ENCODE measurements at places on chromosomes 13 and 19. TPM values are rescaled to one million over a fixed set of nuclear protein-coding genes. Genes with fewer than 3 reads are reported as not detected.
A peak's percentile ranks its signal among the peaks of the same experiment; 100 is the strongest.

NLRP5 gene
- not detected for total RNA-seq

CDX2 gene
- not detected for total RNA-seq

VSTM1 gene
- total RNA-seq, result 0.48 TPM

TTYH1 gene
- total RNA-seq, result 43.1 TPM

LRP3 gene
- total RNA-seq, result 34.4 TPM

C19orf67 gene
- total RNA-seq, result 0.39 TPM

- peaks cover 4% of the 10 kb centered on the region for H3K4me1 ChIP-seq
- H3K36me3 ChIP-seq, result no peaks in the 10 kb centered on the region
- H3K4me3 ChIP-seq, result 0 out of 3 replicates have a peak overlapping the region, but pooled peaks have one; percentile 27
- no peak for DNase-seq
- peak overlapping the region; percentile 32 for H3K27ac ChIP-seq
These were observed 12.8 kb upstream of the CERS4 start for GRCh38 chr19:8196271-8196927.

DNA sequence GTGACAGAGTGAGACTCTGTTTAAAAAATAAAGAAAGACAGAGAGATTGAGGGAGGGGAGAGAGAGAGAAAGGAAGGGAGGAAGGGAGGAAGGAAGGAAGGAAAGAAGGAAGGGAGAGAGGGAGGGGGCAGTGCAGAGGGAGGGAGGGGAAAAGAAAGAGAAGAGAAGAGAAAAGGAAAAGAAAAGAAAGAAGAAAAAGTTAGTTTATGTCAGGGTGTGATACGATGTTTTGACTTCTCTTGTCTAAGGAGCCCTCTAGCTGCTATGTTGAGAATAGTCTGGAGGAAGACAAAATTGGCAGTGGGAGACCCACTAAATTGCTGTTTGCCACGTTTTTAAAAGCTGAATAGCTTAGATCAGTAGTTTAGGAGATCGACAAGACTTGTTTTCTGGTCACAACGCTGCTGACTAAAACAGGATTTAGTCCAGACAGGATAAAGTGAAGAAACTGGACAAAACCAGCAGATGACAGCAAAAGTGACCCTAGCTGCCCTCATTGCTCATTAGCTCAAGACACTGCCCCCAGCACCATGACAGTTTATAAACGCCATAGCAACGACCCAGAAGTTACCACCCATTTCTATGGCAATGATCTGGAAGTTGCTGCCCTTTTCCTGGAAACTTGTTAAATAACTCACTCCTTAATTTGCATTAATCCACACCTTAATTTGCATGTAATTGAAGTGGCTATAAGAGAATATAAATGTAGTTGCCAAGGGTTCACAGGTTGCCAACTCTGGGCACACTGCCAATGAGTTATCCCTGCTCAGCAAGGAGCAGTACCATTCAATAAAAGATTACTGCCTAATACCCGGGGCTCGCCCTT is 11.1 kb downstream of the TEX101 start:
- H3K4me1 ChIP-seq, result no peaks in the 10 kb centered on the region
- no peak overlapping the region for H3K27ac ChIP-seq
- no peaks in the 10 kb centered on the region for H3K27me3 ChIP-seq
- no peak overlapping the region for H3K4me3 ChIP-seq
- no peak for DNase-seq

GRCh38 chr19:10205636-10206035 is 10.9 kb upstream of the DNMT1 start:
- H3K27ac ChIP-seq, result no peak overlapping the region
- no peak for DNase-seq
- no peaks in the 10 kb centered on the region for H3K36me3 ChIP-seq
- H3K27me3 ChIP-seq, result no peaks in the 10 kb centered on the region
- H3K4me1 ChIP-seq, result 0 out of 2 replicates have a peak, but pooled peaks cover 2% of the 10 kb centered on the region
- no peak overlapping the region for H3K4me3 ChIP-seq

- H3K36me3 ChIP-seq, result no peaks in the 10 kb centered on the region
- no peak overlapping the region for H3K27ac ChIP-seq
- H3K27me3 ChIP-seq, result no peaks in the 10 kb centered on the region
These were observed 63.0 kb upstream of the FLT1 start for GRCh38 chr13:28557725-28558520.

- peak; percentile 79 for DNase-seq
- H3K27ac ChIP-seq, result no peak overlapping the region
- H3K4me1 ChIP-seq, result no peaks in the 10 kb centered on the region
- no peaks in the 10 kb centered on the region for H3K27me3 ChIP-seq
These were observed 1.4 kb downstream of the FZR1 start for GRCh38 chr19:3507371-3508120.

GRCh38 chr13:80251403-80251802 is 89.5 kb downstream of the SPRY2 start:
- no peak overlapping the region for H3K27ac ChIP-seq
- no peak overlapping the region for H3K4me3 ChIP-seq
- no peaks in the 10 kb centered on the region for H3K27me3 ChIP-seq
- H3K36me3 ChIP-seq, result no peaks in the 10 kb centered on the region
- no peak for DNase-seq
- H3K4me1 ChIP-seq, result no peaks in the 10 kb centered on the region

- no peak for DNase-seq
- peaks cover 2% of the 10 kb centered on the region for H3K4me1 ChIP-seq
- H3K36me3 ChIP-seq, result no peaks in the 10 kb centered on the region
- no peak overlapping the region for H3K4me3 ChIP-seq
- H3K27me3 ChIP-seq, result no peaks in the 10 kb centered on the region
These were observed 161.6 kb downstream of the KDM4B start for GRCh38 chr19:5130371-5131030.

DNA sequence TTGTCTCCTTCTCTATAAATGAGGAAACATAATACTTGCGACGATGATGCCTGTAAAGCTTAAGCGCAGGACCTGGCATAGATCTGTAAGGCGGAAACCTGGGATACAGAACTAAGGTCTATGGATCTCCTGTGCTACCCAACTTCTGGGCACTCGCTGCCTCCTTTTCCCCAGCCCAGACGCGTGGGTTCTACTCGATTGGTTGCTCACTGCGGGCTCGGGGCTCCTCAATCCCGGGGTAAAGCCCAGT is 615 bp upstream of the PSMC4 start:
- no peak overlapping the region for H3K27ac ChIP-seq
- H3K4me3 ChIP-seq, result peak overlapping the region; percentile 99
- no peak for DNase-seq
- H3K36me3 ChIP-seq, result peaks cover 32% of the 10 kb centered on the region

Data from H9 (cell line).